ENCODE measurements at places on chromosomes 5 and 9.

DNA sequence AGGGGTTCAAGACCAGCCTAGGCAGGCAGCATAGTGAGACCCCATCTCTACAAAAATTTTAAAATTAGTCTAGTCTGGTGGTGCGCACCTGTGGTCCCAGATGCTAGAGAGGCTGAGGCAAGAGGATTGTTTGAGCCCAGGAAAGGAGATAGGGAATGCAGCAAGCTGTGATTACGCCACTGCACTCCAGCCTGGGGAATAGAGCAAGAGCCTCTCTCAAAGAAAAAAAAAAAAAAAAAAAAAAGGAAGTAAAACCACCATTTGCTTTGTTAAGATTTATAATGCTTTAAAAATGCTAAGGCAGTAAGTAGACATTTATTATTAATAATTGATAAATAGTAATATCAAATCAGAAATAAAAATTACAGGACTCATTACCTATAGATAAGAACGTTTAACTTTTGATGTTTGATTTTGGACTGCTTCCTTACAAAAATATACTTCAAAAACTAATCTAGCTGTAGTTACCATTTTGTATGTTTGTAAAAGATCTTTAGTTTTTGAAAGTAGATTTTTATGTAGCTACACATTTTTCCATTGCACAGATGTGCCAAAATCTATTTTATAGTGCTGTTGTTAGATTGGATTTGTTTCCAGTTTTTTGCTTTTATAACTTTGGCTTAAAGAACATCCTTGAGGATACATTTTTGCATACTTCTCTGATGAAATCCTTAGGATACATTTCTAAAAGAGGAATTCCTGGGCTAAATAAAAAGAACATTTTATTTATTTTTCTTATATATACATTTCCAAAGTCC lies 86.4 kb downstream of the INIP start:
- no peak for DNase-seq

- no peak for DNase-seq
Observed at GRCh38 chr9:131270171-131271015, 5.9 kb downstream of the FAM78A start.

GRCh38 chr9:108953983-108954574 lies 19.9 kb downstream of the ABITRAM start:
- DNase-seq: no peak

- no peak for DNase-seq
Observed at GRCh38 chr5:151684690-151685361, 1.9 kb downstream of the SPARC start.

DNA sequence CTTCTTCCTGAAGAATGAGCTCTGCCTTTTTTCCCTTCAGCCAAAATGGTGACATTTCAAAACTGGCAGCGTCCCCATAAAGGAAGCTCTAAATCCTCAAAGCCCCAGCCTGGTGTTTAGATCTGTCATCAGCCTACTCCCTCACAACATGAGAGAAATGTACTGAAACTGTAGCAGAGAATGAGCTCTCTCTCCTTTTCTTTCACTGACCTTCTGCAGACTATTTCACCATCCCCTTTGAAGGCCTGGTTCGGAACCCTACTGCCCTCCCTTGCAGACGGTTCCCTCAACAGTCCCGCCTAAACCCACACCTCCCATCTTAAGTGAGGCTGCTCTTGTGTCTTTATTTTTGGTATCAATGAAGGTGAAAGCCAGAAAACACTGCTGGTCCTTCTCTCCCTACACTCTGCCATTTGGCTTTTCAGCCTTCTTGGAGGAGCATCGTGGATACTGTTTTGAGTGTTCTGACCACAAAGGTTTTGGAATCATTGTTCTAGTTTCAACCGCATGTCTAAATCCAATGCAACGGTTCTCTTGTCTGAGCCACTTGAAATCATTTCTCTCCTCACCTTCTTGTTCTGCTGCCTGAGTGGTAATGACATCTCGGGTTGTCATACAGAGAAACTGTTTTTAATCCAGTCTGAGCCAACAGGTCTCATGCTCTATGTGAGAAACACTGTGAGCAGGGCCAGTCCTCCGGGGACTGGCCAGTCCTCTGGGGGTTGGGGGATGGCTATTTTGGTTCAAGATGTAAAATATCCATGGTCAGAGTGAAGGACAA lies 39.0 kb downstream of the ITK start:
- no peak for DNase-seq

- no peak for DNase-seq
Observed at GRCh38 chr9:136690104-136690805, 3.0 kb upstream of the AGPAT2 start.
